HFFc6 (cell line): ENCODE measurements at places on chromosomes 6 and 20.

GRCh38 chr6:37785663-37786270, 33.8 kb upstream of the ZFAND3 start:
- no peak for DNase-seq

- DNase-seq: no peak
These were observed 14.7 kb downstream of the CLDN20 start for GRCh38 chr6:155278319-155279049.

GRCh38 chr6:13794184-13794583, 20.2 kb downstream of the MCUR1 start:
- DNase-seq: peak; percentile 68

- DNase-seq: no peak
These were observed 25.0 kb upstream of the FAM217A start for GRCh38 chr6:4103929-4104328.

DNA sequence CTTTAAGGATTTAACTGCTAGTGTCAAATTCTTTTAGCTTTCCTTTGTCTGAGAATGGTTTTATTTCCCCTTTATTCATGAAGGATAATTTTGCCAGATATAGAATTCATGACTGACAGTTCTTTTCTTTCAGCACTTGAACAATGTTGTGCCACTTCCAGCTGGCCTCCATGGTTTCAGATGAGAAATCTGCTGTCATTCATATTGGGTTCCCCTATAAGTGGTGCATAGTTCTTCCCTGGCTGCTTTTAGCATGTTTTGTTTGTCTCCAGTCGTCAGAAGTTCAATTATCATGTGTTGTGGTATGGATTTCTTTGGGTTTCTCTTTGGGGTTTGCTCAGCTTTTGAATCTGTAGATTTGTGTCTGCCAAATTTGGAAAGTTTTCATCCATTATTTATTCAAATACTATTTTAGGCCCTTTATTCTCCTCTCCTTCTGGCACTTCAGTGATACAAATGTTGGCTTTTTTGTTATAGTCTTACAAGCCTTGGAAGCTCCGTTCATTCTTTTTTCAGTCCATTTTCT, 76.3 kb upstream of the TGM3 start:
- DNase-seq: no peak

- no peak for DNase-seq
These were observed 525.1 kb downstream of the CDH26 start for GRCh38 chr20:60483371-60483770.

GRCh38 chr6:24106291-24106690, 19.7 kb upstream of the NRSN1 start:
- DNase-seq: no peak

GRCh38 chr6:118500130-118501015, 47.7 kb upstream of the PLN start:
- DNase-seq: no peak

- no peak for DNase-seq
These were observed 573.3 kb downstream of the PKHD1 start for GRCh38 chr6:51513891-51514747.

GRCh38 chr20:41050361-41051008, 21.9 kb downstream of the TOP1 start:
- DNase-seq: peak; percentile 59

DNA sequence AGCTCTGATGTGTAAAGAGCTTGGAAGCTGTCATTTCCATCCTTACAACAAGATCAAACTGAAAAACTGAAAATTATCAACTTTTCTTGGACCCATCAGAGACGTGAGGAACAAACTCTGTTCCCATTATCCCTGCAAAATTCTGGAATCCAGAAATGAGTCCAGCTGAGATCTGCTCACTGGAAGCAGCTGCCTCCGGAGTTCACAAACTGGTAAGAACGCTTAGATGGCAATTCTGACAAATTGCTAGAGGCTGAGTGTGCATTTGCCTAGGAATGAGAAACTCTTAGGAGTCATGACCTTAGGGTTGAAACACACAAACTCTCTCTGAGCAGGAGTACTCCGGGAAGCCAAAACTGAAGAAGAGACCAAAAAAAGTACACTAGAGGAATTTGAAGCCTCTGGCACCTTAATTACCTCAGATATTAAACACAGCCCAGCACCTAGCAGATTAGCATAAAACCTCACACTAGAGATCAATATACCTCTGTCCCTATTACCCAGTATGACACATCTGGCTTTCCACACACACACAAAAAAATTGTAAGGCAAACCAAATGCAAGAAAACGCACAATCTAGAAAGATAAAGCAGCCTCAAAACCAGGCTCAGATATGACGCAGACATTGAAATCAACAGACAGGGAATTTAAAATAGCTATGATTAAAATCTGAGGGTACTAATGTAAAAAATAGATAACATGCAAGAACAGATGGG, 233.5 kb upstream of the SGK1 start:
- DNase-seq: peak; percentile 76

- DNase-seq: no peak
These were observed 31.3 kb downstream of the STX11 start for GRCh38 chr6:144181639-144182038.

DNA sequence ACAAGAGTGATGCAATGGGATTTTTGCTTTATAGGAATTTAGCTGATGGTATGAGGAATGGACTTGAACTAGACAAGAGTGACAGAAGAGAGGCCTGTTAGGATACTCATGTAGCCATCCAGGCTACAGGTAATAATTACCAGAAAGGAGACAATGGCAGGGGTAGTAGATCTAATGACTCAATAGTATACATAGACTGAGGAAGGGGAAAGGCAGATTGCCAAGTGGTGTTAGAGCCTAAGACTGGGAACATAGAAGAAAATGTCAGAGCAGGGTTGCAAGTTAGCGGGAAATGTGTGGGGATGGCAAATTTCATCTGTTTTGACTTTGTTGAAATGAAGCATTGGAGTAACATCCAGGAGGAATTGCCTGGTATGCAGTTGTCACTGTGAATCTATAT, 295.6 kb downstream of the UTRN start:
- no peak for DNase-seq

DNA sequence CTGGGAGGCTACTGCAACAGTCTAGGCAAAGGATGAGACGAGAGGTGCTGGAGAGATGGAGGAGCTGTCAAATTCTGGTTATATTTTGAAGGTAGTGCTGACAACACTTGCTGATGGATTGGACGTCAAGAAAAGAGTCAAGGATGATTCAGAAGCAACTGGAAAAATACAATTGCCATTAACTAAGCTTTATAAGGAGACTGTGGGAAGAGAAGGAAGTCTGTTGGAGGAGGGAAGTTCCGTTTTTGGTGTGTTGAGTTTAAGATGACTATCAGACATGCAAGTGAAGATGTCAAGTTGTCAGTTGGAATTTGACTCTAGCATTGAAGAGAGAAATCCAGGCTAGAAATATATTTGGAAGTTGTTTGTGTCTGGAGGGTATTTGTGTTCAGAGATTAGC, 358.1 kb downstream of the RNGTT start:
- no peak for DNase-seq

DNA sequence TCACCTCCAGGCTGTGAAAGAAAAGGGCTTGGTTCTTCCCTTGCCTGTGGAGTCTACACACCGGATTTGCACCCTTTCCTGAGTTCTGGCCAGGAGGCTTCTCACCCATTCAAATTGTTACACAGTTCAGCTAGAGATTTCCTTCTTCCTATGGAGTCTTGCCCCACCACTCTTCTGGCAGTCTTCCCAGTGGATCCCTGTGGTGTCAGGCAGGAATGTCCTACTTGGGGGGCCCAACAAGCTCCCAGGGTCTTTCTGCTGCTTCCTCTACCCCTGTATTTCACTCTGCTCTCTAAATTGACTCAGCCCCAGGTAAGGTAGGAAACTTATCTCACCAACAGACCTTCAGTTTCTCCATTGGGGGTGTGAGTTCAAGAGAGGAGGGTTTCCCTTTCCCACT, 14.0 kb upstream of the CST9L start:
- no peak for DNase-seq

DNA sequence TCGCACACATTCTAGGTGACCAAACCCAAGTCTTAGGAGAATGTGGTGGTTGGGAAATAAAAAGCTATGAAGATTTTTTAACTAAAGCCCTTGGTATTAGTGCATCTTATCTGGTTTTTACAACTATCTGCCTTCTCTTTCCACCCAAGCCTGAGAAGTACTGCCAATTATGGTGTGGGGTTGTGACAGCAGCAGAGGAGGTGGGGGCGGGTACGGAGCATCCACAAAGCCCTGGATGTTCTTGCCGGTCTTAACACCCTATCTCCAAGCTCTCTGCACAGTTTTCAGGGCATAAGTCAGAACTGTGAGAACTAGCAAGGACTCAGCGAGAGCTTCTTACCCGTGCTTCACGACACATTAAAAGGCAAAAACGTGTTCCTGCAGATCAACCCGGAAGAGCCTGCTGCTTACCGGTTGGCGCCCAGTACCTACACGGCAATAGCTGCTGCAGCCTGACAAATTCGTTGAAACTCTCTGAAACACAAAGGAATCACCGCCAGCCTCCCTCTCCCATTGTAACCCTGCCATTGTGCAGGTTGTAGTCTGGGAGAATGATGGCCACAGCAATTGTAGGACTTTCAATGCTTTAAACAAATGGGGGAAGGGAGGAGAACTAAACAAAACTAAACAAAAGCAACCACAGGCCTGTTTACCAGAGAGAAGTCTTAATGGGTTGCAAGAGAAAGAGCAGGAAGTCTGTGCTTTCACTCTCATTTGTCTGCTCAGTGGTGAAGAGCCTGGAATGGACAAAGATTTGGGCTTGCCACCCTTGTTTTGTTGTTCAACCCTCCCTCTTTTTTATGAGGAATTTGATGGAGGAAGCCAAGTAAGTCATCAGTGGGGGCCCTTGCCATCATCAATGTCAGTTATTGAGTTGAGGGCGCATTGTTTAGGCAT, 461.0 kb upstream of the JARID2 start:
- DNase-seq: no peak

DNA sequence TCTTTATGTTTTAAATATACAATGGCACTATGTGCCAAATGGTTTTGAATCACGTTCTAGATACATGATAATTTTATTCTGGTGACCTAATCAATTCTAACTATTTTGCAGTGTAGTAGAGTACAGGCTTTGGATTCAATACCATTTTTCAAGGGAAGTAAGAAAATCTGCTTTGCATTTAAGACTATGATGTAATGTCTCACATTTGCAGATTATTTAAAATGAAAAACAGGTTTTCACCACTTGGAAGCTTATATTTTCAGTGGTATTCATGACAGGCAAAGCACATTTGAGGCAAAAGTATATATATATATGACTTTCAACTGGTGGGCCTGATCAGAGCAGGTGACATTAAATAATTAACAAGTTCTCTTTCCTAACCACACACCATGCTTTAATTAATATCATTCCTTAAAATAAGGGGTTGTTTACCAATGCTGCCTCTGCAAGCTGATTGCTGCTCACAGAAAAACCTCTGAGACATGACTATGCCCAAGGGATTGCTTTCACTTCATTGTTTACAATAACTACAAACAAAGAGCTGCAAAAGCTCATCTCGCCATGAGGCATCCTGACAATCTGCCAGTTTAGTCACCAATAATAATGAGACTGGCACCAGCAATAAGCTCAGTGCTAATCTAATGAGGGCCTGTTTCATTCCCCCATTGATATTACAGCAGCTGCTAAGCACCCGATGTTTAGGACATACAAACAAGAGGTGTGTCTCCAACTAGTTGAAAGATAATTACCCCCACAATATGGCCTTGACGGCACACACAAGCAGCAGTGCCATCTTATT, 1176.0 kb upstream of the GJE1 start:
- peak; percentile 52 for DNase-seq

DNA sequence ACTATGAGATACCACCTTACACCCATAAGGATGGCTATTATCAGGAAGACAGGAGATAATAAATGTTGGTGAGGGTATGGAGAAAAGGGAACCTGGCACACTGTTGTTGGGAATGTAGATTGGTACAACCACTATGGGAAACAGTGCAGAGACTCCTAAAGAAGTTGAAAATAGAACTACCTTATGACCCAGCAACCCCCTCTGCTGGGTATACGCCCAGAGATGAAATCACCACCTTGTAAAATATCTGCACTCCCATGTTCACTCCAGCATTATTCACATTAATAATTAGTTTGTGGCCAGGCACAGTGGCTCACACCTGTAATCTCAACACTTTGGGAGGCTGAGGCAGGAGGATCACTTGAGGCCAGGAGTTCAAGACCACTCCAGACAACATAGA, 26.8 kb downstream of the ZBTB9 start:
- DNase-seq: no peak

GRCh38 chr6:157774153-157775135, 48.6 kb upstream of the SNX9 start:
- DNase-seq: no peak

- DNase-seq: no peak
These were observed 318.6 kb downstream of the LRFN2 start for GRCh38 chr6:40268614-40269013.

DNA sequence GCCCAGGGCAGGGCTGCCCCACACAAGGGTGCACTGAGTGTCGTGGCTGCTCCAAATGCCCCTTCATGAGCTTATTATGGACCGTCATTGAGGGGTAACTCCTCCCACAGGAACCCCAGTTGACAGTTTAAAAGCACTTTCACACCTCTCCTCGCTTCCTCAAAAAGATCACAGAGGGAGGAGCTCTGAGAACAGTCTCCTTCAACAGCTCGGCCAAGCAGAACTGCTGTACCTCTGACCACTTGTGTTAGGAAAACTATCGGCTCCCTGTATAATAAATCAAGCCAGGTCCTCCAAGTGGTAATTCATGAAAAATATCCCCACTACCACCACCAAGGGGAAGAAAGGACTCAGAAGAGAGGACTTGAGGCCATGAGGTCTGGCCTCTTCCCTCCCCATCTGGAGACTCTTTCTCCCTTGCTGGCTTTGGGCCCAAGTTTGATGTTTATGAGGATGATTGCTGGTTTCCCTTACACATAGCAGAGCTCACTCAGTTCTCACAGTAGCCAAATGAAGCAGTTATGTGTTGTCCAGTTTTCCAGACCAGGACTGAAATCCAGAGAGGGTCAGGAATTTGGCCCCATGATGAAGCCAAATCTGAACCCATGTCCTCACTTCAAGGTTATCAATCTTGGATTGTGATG, 8.7 kb downstream of the SNX21 start:
- peak; percentile 42 for DNase-seq

- no peak for DNase-seq
These were observed 43.5 kb upstream of the TINAG start for GRCh38 chr6:54264581-54265272.

DNA sequence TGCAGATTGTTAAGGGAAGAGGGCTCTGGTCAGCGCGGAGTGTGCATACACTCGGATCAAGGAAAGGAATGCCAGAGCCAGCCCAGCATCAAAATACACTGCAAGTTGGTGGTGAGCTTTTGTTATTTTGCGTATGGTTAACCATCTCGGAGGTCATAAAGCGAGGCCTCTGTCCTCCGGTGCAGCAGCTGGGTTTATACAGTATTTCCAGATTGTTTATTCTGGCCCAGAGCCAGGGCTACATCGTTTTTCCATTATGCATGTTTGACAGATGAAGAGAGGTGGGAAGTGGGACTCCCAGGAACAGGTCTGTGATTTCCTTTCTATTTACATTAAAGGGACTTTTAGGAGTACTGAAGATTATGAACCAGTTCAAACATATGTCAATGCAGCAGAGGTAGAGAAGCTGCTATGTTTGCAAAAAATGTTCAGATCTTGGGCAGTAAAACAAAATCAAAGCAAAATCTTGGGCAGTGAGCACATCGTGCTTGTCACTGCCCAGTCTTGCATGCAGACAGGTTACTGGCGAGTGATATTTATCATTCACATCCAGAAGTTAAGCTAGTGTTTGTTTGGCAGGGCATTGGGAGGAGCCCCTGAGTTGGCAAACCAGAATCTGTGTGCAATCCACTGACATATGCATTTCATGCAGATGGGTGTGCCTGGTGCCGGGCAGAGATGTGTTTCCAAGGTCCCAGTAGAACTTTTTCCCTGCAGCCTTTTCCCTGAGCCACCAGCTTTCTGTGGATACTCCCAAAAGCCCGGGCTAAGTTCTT, 256.3 kb upstream of the TAB2 start:
- DNase-seq: no peak
